CD4-positive, alpha-beta T cell treated with Interleukin-15 for 4 hours (primary cell): ENCODE measurements at places on chromosomes 1 and 21.

- no peak for DNase-seq
Measured at GRCh38 chr1:173590557-173590956, 12.3 kb downstream of the SLC9C2 start.

GRCh38 chr1:12591267-12591938 lies 26.6 kb downstream of the DHRS3 start:
- DNase-seq, result no peak

- DNase-seq, result no peak
Measured at GRCh38 chr1:180042988-180043622, 88.5 kb downstream of the CEP350 start.

GRCh38 chr1:210447456-210448057 lies 118.9 kb downstream of the HHAT start:
- DNase-seq, result no peak

DNA sequence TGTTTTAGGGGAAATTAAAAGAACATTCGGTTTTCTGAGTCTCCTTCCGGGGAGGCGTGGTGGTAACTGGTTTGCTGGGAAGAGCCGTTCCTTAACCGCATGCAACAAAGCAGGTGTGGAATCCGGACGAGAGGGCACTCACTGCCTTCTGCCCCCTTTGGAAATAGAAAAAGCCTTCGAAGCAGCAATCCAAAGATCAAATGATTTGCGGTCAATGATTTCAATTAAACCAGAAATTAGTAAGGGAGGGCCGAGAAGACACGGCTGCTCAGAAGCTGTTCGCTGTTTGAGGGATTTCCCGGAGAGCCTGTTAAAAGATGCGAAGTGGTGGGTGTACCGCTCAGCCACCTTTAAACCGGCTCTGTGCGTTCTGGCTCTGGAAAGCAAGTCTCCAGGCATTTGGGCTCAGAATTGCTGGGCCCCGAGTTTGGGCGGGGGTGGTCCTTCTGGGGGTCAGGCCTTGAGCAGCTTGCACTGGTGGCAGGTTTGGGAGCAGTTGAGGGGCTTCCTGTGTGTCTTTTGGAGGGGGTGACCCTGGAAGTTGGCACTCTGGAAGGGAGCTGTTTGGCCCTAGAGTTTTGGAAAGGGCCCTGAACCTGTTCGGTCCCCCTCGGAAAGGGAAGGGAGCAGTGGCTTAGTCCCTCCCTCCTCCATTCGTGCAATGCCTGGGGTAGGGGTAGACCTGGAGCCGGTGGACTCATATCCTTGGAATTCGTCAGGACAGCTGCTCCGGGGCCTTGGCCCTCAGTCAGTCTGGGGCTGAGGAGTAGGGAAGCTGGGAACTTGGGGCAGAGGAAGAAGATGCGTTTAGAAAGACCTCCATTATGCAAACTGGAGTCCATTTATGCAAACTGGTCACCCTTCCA lies 3.1 kb downstream of the SIM2 start:
- no peak for DNase-seq

GRCh38 chr1:28526886-28527285 lies 21.0 kb downstream of the RCC1 start:
- no peak for DNase-seq
